ENCODE measurements at places on chromosomes 7 and 10.
A peak's percentile ranks its signal among the peaks of the same experiment; 100 is the strongest.

GRCh38 chr10:86855513-86855912, 99.1 kb downstream of the BMPR1A start:
- no peak for DNase-seq

DNA sequence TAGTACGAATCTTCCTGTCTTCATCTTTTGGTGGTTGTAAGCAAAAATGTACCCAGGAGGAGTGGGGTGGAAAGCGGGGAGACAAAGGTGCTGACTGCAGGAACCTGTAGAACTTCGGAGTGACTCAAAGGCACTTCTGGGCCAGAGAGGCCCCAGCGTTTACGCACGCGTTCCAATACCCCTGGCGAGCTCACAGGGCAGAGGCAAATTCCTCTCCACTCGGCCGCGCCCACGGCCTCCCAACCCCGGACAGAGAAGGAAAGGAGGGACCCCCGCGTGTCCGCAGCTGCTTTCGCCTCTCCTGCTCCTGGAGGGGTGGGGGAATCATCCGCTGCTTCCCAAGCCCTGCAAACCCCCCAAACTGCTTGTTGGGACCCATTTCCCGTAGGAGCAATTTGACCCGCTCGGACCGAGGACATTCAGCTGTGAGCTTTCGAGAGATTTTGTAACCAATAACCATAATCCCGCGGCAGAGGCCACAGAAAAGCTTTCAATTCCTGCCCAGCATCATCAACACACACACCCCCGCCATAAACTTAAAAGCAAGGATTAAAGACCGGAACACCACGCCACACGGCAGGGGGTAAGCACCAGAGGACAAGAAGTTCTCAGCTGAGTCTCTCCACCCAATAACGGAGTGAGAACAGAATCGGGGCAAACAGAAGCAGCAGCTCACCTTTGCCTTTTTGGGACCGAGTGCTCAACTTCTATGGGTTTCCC, 2.3 kb downstream of the IGF2BP3 start:
- DNase-seq: no peak

DNA sequence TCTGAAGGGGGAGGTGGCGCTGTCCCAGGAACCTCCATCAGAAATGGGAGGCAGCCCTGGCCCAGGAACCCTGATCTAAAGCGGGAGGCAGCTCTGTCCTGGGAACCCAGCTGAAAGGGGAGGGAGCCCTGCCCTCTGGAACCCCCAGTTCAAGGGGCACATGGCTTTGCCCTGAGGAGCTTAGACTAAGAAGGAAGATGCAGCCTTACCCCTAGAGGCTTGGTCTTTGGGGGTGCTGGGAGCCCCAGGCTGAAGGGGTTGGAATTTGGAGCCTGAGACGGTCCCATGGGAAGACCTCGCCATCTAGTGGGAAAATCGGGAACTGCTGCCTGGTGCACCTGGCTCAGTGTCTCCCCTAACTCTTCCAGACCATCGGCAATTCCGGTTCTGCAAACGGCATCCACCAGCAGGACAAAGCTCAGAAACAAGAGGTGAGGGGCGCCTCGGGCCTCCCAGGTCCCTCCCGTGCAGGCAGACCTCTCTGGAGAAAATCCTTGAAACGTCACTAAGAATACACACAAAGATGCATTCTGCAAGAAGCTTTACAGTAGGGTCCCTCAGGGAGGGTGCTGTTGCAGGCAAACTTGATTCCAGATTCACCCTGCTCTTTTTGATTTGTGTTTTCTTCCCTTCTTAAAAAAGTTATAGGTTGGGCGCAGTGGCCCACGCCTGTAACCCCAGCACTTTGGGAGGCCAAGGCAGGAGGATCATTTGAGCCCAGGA, 52.4 kb upstream of the GTF2IRD1 start:
- peak; percentile 67 for DNase-seq

DNA sequence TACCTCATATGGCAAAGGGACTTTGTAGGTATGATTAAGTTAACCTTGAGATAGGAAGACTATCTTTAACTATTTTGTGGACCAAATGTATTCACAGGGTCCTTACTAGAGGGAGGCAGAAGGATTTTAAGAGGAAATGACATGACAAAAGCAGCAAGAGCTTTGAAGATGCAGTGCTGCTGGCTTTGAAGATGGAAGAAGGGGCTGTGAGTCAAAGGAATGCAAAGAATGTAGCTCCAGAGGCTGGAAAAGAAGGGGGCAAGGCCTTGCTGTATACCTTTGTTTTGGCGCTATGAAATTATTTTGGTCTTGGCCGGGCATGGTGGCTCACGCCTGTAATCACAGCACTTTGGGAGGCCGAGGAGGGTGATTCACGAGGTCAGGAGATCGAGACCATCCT, 3.2 kb upstream of the NRBF2 start:
- no peak for DNase-seq

DNA sequence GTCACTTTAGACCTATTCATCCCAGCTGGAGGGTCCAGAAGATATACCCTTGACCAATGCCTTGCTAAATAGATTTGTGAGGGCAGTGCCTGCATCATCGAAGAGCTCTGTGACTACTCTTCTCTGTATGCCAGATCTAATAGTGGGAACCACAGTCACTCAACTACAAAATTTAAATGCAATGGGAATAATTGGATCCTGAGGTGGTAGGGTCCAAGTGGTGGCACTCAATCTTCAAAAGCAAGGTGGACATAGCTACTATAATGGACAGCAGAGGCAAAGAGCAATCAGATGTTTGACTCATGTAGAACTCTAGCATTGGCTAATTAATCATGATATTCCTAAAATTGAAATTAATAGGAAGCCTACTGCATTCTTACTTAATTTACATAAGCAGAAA, 554.3 kb upstream of the GRM3 start:
- no peak for DNase-seq

DNA sequence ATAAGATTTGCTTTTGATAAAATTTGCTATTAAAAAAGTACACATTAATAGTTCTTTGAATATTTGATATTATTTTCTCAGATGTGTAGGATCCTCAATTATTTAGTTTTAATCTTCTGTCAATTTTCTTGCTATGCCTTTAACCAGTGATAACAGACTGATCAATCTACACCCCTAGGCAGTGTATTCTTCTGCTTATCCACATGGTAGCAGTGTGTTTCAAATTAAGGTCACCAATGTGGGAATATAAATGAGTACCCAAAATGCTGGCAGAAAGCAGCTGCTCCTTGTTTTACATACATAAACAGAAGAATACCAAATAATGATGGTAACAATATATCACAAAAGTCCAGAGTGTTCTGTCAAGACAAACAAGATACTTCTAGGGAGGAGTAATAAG, 87.0 kb downstream of the SKAP2 start:
- DNase-seq: no peak

DNA sequence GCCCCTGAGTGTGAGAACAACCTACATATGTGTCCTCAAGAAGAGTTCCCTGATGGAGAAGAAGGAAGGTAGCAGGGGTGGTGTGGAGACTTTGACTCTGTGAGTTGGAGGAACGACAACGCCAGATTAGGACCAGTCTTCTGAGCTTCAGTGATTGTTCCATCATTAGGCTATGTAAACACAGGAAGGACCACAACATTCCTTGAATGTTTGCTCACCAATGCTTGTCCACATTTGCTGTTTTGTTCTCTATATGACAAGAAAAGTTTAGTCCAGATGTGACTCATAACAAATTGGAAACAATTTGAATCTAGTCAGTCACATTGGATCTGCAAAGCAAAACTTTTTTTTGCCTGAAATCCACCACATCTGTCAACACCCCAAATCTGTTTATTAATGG, 62.7 kb downstream of the ENTPD1 start:
- no peak for DNase-seq

DNA sequence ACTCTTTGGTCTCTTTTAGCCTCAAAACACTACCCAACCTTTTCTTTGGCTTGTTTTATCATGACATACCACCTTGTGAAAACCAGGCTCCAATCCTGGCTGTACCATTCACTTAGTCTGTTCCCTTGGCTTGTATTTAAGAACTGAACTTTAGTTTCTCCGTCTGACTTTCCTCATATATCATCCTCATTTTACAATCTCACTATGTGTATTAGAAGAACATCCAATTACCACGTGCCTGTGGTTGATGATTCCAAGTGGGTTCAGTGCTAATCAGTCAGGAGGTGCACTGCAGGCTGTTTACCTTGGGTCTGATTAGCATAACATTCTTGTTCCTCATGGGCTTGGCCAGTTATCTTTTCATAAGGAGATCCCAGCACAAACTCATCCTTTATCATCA, 144.8 kb upstream of the KLF14 start:
- no peak for DNase-seq

GRCh38 chr7:106779877-106780276, 85.2 kb upstream of the PIK3CG start:
- no peak for DNase-seq

DNA sequence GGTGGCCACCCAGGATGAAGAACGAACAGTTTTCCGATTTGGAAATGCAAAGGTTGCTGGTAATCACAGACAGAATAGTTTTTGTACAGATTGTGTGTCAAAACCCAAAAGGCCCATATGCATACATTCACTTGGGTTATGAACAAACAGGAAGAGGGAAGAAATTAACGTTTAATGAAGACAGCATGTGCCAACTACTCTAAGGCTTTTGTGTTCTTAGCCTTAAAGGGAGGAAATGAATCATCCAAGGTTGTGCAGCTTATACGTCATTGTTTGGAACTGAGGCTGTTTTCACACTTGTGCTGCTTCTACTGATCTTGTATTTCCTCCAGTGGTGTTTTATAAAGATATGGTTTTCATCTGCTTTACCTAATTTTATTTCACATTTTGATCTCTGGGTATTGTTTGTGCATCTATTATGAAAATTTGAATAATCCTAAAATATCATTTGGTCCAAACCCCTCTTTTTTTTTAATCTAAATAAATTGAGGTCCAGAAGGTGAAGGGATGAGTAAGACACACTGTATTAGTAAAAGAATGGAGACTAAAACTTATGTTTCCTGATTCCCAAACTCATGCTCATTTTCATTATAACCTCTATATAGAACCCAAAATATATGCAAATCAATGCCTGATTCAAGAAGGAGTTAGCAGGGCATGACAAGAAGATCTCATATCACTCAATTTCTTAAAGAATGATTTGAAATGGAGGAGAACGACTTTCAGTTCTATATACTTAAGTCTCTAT, 373.1 kb downstream of the THSD7A start:
- DNase-seq: no peak

GRCh38 chr7:42843205-42843800, 68.6 kb downstream of the C7orf25 start:
- DNase-seq: no peak

GRCh38 chr7:81484261-81484660, 285.6 kb downstream of the HGF start:
- DNase-seq: no peak

GRCh38 chr10:75424571-75424970, 6.9 kb upstream of the LRMDA start:
- DNase-seq: no peak

All from effector memory CD8-positive, alpha-beta T cell (primary cell).